Inflammatory macrophage treated with lipopolysaccharide for 4 hours (primary cell): ENCODE measurements at places on chromosomes 3 and 15.
A peak's percentile ranks its signal among the peaks of the same experiment; 100 is the strongest.

DNA sequence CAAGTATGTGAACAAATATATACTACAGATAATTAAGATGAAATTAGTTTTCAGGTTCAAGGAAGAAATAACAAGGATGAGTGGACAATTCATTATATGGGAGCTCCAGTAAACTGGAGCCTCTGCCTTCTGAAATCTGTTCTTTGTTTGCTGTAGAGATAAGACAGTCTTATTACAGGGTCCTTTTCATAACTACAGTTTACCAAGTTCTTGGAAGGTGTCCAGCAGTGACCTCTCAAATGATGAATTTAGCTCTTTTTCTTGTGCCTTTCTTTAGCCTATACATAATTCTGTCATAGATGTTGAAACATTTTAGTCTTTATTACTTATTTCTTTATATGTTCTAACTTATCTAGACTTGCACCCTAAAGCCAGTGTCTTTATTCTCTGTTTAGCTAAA, 89.7 kb upstream of the GBE1 start:
- DNase-seq, result no peak

- DNase-seq, result peak; percentile 65
Measured at GRCh38 chr15:90037961-90038631, 37.0 kb downstream of the ZNF710 start.

- DNase-seq, result no peak
Measured at GRCh38 chr3:37742574-37743212, 119.0 kb upstream of the CTDSPL start.

GRCh38 chr3:50299929-50300680, 900 bp upstream of the HYAL3 start:
- peak; percentile 86 for DNase-seq

DNA sequence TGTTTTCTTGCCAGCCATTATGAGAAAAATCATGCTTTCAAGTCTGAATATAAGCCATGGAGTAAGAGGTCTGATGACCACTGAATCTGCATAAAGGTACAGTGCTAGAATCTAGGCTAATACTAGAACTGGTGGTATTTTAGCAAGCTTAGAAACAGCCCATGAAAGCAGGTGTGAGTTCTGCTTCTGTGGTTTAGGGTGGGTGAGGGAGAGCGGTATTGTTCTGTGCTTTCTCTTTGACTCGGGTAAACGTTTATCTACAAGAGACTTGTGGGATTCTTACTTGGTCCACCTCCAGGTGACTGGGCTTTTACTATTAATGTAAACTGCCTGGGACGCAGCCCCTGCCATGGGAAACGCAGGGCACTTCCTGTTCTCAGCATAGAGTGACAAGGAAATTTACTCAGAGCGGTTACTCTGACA, 55.2 kb downstream of the PGPEP1L start:
- no peak for DNase-seq

DNA sequence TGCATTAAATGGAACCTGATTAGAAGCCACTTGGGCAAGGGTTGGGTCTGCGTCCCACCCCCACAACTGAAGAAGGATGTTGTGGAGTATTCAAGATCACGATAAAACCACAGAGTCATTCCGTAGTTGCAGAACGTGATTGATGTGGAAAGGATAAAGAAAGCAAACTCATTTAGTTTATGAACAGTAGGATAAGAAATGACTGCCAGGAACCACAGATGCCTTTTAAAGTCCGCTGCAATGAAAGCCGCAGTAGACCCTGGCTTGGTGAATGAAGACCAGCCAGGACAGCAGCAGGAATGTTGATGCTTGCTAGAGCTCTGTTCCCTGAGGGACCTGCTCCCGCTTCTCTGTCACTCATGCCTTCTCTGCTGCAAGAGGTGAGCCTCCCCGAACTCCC, 111.5 kb downstream of the GABRG3 start:
- DNase-seq, result no peak

GRCh38 chr3:42090973-42091731, at the start of gene TRAK1:
TSS of gene TRAK1 (plus strand) at chr3:42091357. CDS start at chr3:42091470, 113 bp downstream.
- DNase-seq, result no peak

DNA sequence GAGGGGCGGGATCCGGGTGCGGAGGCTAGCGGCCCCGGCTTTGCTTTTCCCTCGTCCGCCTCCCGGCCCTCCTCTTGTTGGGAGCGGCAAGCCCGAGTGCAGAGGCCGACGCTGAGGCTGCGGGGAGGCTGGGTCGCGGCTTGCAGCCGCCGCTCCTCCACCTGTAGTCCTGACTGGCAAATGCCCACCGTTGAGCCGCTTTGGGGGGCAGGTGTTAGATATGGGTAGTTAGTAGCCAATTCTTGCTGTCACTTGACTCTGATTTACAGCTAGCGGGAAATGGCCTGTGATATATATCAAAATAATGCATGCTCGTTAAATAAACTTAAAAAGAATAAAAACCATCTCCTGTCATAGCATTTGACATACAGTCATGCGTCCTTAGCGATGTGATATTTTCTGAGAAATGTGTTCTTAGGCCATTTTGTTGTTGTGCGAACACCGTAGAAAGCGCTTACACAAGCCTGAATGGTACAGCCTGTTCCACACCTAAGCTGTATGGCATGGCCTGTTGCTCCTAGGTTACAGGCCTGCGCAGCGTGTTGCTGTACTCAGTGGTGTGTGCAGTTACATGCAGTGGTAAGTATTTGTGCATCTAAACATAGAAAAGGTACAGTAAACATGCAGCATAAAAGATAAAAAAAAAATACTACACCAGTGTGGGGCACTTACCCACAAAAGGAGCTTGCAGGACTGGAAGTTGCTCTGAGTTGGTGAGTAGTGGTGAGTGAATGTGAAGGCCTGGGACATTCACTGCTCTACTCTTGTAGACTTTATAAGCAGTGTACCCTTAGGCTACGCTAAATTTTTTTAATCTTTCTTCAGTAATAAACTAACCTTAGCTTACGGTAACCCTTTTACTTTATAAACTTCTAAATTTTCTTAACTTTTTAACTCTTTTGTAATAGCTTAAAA, 873 bp downstream of the CAPN7 start:
- DNase-seq, result peak; percentile 26

DNA sequence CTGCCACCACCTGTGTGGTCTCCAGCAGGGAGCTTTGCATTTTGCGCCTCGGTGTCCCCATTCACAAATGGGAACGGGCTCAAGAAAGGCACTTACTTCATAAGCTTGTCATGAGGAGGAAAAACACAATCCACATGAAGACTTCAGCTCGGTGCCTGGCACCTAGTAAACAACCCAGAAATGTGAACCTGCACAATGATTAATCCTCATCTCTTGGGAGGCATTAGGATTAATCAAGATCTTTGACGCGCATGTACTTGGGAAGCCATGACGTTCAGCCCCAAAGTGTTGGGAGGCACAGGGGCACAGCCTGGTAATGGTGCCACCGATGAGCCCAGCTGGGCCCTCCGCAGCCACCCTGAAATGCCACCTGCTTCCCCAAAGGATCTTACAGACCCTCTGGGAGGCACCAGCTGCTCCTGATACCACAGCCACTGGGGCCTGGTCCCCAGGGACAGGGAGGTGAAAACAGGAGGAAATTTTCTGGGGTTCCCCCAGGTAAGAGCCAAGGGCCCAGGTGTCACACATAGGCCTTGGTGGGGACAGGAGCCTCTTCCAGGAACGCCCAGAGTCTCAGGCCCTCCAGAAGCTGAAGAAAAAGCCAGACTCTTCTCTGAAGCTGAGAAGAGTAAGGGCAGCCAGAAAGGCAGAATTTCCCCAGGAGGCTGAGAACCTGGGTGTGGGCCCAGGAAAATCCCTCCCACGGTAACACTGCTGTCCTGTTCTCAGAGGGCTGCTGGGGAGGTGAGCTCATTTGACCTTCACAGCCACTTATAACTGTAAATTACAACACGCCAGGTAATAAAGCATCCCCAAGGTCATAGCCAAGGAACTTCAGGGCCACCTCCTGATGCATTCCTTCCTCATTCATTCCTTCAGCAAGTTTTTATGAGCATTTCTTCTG, 507.5 kb downstream of the SHQ1 start:
- DNase-seq, result no peak
